ENCODE measurements at places on chromosomes 1 and 21.

DNA sequence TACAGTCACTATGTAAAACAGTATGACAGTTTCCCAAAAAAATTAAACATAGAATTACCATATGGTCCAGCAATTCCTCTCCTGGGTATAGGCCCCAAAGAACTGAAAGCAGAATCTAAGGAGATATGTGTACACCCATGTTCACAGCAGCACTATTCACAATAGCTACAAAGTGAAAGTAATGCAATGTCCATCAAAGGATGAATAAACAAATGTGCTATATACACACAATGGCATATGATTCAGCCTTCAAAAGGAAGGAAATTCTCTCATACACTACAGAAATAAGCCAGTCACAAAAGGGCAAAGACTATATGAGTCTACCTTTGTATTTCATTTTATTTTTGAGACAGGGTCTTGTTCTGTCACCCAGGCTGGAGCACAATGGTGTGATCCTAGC is 120.4 kb downstream of the TOMM20 start:
- no peak for DNase-seq

DNA sequence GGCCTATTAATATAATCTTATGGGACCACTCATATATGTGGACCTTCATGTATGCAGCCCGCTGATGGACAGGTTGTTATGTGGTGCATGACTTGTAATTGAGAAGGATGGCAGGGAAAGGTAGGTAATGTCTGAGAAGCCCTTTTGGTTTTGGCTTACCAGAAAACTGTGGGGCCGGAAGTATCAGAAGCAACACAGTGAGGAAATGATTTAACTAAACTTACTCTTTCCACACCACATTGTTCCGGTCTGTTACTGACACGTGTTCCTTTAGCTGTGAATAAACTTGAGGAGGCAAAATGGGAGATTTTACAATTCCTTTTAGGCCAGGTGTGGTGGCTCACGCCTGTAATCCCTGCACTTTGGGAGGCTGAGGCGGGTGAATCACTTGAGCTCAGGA is 32.4 kb downstream of the KIF1B start:
- DNase-seq, result peak; percentile 10

DNA sequence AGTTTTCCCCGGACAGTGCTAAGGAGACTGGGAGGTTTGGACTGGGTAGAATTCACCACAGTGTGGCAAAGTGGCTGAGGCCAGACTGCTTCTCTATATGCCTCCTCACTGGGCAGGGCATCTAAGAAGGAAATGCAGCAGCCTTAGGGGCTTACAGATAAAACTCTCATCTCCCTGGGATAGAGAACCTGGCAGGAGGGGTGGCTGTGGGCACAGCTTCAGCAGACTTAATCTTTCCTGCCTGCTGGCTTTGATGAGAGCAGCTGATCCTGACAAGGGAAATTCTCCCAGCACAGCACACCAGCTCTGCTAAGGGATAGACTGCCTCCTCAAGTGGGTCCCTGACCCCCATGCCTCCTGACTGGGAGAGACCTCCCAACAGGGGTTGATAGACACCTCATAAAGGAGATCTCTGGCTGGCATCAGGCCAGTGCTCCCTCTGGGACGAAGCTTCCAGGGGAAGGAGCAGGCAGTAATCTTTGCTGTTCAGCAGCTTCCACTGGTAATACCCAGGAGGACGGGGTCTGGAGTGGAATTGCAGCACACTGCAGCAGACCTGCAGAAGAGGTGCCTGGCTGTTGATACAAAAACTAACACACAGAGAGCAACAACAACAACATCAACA is 25.2 kb downstream of the KIFAP3 start:
- DNase-seq, result no peak

- no peak for DNase-seq
Observed at GRCh38 chr1:63698001-63698838, 75.6 kb upstream of the ROR1 start.

DNA sequence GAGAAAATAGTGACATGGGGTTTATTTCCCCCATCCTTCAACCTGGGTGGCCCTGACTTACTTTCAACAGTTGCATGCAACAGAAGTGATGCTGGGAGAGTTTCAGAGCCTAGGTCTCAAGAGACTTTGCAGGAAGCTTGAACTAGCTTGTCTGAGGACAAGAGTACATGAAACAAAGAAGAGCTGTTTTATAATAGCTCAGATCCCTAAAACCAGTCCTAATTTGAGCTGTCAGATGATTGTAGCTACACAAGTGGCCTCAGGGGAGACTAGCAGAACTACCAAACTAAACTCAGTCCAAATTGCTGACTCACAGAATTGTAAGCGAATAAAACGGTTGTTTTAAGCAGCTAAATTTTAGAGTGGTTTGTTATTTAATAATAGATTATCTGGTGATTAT is 17.1 kb downstream of the RC3H1 start:
- peak; percentile 11 for DNase-seq

GRCh38 chr1:42983253-42983652 is 24.6 kb upstream of the SLC2A1 start:
- no peak for DNase-seq

- DNase-seq, result no peak
Observed at GRCh38 chr1:89291276-89291675, 18.6 kb upstream of the GBP5 start.

DNA sequence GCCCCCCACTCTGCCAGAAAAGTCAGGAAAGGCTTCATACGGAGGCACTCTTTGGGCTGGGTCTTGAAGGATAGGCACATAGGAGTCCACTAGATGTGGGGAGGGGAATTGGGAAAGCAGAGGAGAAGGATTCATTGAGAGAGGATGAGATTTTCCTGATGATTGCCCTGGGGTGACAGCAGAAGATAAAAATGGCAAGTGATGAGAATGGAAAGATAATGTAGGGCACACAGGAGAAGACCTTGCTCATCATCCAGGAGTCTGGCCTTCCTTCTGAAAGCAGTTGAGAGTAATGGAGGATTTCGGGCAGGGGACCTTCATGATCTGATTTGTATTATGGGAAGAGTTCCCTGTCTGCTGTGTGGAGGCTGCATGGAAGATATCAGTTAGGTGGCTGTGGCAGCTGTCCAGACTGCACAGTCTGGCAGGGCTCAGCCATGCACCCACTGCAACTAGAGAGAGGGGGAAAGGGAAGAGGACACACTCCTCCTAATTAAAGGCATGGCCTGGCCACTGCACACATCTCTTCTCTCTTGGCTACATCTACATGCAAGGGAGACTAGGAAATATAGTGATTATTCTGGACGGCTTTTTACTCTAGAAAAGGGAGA is 9.6 kb upstream of the FABP3 start:
- no peak for DNase-seq

GRCh38 chr1:200096774-200097173 is 69.3 kb downstream of the NR5A2 start:
- DNase-seq, result no peak

DNA sequence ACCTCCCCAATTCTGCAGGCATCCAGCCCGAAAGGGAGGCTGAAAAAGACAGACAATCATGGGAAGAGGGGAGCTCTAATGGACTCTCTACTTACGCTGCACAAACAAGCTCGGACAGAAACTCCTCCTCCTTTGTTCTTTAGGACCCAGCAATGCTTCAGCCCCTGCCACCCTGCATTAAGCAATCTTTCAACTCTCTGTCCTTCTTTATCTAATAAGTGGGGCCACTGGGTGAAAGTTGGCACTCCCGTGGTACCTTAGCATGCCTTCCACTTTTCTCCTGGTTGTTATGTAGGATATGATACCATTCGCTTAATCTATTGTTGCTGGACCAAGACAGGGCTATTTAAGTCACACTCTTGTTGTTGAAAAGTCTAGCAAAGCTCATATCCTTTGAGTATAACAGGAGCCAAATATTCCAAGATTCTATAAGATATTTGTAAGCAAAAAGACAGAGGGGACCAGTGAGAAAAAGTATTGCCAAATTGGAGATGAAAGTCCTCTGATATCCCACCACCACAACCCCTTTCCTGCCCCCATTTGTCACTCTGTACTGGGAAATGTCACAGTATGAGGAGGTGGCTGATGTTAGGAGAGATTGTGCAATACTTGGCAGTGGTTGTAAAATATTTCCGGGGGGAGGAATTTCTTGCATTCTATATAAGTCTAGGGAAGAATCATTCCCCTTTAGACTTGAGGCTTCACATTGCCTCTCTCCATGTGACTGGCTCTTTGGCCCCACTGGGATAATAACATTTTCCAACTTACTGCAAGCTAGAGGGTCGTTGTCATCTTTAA is 137.3 kb upstream of the GJB5 start:
- no peak for DNase-seq

DNA sequence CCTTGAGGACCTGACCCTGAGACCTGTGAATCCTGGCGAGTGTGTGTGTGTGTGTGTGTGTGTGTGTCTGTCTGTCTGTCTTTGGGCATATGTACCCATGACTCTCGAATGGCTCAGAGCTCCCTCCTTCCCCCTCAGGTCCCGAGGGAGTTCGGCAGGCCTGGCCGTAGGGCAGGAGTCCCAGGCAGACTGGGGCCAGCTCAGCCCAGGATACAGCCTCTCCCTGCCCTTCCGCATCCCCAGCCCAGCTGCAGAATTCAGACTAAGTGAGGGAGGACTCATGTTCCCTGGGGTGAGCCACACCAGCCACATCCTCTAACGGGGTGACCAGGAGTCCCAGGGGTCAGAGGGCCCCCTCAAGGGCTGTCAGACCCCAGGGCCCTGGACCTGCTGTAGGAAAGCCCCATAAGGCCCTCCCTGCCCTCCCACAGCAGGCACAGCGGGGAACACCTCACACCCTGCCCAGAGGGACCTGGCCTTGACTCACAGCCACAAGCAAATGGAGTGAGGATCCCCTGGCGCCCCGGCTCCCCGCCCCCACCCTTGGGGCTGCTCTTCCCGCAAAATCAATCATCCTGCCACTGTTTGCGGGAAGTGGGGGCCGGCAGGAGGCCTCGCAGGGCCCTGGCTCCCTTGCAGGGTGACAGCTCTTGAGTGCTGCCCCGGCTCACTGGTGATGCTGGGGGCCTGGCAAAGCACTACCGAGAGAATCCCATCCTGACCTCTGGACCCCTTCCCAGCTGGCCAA is 101.7 kb upstream of the CASZ1 start:
- no peak for DNase-seq
